CD4-positive, alpha-beta T cell treated with Interleukin-15 for 4 hours (primary cell): ENCODE measurements at places on chromosomes 1 and 21.
A peak's percentile ranks its signal among the peaks of the same experiment; 100 is the strongest.

DNA sequence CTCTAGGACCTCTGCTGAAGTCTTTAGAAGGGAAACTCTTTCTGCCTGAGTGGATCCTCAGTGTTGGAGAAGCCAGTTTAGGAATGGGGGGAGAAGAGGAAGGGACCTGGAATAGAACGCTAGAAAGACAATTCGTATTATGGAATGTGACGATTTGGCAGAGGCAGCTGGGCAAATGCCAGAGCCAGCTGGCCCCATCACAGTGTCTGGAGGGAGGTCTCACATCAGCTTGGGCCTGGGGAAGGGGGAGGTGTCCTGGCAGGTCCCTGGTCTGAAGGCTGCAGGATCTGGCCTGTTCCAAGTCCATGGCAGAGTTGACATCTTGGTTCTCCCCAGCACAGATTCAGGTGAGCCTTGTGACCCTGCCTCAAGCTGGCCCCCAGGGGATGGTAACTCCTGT lies 11.3 kb downstream of the TMCC2 start:
- no peak for DNase-seq

DNA sequence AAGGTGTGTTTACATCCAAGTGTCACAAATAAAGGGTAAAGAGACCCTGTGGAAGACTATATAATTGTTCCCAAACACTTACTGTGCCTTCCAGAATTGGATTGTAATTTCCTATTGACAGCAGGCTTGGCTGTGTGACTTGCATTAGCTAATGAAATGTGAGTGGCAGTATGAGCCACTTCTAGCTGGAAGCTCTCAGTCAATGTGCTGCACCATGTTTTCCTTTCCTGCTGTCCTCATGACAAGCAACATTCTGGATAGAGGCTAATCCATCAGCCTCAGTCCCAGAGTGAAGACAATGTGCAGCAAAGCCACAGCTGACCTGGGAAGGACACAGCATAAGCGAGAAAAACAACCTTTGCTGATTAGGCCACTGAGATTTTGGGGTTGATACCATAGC lies 5.9 kb upstream of the FOXJ3 start:
- no peak for DNase-seq

DNA sequence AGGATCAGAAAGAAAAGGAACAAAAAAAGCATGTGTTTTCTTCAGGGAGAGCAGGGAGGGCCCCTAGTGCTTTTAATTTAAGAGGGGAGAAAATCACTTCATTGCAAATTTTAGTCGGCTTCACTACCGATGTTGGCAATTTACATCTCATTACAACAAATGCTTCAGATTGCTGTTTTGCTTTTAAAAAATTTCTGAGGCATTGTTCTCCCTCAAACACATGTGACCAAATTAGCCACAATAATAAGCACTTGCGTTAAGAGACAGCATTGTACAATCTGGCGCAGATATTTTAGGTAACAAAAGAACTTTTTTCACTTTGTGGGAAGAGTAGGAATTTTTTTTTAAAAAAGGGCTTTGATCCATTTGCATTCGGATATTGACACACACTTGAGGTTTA lies 29.8 kb downstream of the BEND5 start:
- no peak for DNase-seq

DNA sequence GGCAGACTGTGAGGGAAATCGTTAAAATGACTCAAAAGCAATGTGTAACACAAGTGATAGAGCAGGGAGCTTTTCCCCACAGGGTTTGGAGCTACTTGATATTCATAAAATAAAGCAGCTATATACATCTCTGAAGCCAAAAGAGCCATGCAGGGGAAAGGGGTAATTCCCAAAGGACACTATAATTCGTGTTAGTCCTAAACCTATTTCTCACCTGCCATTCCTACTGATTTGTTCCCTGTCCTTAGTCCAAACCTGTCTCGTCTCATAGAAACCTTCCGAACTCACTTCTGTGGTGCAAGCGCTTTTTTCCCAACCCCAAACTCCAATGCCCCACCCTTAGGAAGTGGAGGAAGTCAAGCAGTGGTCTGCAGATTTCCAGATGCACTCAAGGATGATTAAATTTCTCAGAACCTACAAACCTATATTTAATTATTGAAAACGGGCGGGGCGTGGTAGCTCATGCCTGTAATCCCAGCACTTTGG lies 946 bp upstream of the HNRNPR start:
- DNase-seq: no peak

- DNase-seq: no peak
These were observed 35.7 kb downstream of the ZBTB8B start for GRCh38 chr1:32500387-32501209.

- DNase-seq: no peak
These were observed 132.8 kb upstream of the CD34 start for GRCh38 chr1:208043691-208044181.

GRCh38 chr1:53592521-53592982 lies 133.4 kb downstream of the DMRTB1 start:
- DNase-seq: no peak

DNA sequence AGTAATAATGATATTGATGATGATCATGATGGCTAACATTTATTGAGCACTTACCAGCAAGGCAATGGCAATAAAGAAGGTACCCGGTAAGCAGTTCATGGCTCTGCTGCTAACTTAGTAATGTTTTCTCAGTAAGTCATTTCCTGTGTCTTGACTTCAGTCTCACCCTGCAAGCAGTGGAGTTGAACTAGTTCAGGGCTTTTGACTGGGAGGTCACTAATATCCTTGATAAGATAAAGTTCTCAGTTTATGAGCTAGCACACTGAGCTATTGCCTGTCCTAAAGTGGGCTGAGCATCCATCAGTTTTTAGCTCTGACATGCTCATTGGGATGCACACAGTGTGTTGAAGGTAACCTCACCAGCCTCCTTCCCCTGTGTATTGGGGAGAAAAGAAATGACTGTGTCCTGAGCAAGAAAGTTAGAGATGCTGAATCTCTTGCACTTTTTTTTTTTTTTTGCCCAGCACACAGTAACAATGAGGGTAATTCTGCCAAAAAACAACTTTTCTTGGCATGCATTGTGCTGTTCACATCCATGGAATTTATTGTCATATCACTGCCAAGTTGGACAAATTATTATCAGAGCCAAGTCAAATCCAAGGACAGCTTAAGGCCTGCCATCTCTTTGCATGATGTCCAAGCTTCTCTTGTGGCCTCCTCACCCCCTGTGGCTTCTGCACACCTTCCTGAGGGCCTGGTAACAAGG lies 55.5 kb upstream of the GADD45A start:
- no peak for DNase-seq

DNA sequence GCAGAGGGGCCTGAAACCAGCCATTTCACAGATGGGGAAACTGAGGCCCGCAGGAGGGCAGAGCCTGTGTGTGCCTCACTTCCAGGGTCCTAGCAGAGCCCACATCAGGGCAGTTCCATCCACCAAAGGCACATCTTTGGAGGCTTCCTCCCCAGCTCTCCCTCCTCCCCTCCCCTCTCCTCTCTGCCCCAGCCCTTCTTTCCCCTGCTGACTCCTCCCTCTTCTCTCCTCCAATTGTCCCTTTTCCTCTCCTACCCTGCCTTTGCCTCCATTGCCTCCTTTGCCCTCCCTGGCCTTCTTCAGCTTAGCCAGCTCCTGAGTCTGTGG lies 56.6 kb downstream of the TMEM53 start:
- DNase-seq: no peak

- DNase-seq: peak; percentile 80
These were observed at the start of gene CD2 for GRCh38 chr1:116754198-116754977. CD2 (plus strand) TSS chr1:116754430; CDS start chr1:116754493, 63 bp downstream.

DNA sequence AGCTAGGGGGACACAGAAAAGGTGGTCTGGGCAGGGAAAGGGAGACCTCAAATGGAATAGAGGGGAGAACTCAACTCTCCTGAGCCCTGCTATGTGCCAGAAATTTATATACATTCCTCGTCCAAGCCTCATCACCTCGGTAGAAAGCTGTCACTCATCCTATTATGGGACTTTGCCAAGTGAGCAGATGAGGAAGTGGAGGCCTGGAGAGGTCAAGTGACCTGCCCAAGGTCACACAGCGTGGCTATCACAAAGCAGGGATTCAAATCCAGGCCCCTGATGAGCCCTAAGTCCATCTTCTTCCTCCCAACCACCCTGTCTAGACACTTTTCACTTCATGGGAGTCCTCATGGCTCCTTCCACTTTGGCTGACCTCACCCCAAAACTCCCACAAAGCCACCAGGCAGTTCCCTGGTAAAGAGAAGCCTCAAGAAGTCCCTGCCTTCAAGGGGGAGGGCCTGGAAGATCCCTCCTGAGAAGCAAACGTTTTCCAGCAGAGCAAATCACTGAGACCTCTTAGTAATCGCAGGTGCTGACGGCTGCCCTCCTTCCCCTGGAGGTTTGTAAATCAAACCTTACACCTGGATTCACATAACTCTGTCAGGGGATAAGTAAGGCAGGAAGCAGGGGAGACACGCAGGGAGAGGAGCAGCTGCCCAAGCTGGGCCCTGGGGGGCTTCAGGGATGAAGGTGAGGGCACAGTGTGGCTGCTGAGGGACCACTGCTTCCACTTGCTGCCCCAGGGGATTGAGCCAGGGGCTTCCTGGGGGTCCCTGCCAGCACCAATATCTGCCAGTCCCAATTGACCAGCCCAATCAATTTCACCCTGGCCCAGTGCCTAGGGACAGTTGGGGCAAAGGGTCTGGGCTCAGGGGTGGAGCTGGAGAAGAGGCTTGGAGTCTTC lies 351.2 kb downstream of the MATN1 start:
- DNase-seq: no peak

GRCh38 chr1:215476541-215476940 lies 90.6 kb upstream of the KCTD3 start:
- DNase-seq: no peak

DNA sequence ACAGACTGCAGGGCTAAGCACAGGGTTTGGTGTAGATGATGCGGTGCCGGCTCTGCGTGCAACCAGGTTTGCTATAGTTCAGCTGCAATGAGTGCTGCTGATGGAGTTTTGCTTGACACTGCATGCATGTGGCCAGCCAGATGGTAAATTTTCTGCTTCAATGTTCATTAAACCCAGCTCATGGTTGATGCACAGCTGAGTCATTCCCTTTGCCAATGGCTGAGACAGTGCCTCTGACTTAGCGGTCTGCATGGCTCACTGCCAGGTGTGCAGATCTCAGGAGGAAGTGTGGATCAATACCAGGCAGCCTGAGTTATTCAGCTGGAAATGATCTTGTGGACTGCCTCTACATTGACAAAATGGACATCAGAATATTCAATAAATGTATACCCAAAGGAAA lies 172.7 kb upstream of the ZP4 start:
- no peak for DNase-seq

- no peak for DNase-seq
These were observed 11.7 kb upstream of the PTP4A2 start for GRCh38 chr1:31949862-31950261.

DNA sequence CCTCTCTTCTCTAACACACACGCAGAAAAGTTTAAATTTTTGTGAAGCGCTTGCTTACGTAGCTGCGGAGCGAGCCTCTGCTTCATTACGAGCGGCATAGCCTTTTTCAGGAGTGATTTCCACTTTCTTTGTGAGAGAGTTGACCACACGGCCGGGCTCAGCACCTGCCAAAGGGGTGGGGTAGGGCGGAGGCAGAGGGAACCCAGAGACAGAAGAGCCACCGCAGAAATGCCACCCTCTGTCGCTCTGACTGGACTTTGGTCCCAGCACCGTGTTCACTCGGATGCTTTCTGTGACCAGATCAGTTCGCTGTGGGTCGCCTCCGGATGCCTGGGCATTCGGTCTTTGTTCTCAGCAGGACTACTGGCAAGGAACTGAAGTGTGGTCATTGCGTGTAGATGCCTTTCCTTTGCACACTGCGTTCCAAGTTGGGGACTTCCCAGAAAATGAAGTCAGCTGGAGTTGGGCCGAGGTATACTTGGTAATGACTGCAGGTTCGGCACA lies 883 bp downstream of the CHODL start:
- no peak for DNase-seq

- no peak for DNase-seq
These were observed 152.7 kb downstream of the CHRM3 start for GRCh38 chr1:239539051-239539450.

GRCh38 chr1:167973832-167974231 lies 37.0 kb upstream of the MPC2 start:
- no peak for DNase-seq

GRCh38 chr1:58848818-58849411 lies 65.1 kb upstream of the JUN start:
- DNase-seq: no peak

- no peak for DNase-seq
These were observed 209.5 kb downstream of the TOMM20 start for GRCh38 chr1:234918961-234919761.

- no peak for DNase-seq
These were observed 85.2 kb upstream of the ABCD3 start for GRCh38 chr1:94332952-94333351.

DNA sequence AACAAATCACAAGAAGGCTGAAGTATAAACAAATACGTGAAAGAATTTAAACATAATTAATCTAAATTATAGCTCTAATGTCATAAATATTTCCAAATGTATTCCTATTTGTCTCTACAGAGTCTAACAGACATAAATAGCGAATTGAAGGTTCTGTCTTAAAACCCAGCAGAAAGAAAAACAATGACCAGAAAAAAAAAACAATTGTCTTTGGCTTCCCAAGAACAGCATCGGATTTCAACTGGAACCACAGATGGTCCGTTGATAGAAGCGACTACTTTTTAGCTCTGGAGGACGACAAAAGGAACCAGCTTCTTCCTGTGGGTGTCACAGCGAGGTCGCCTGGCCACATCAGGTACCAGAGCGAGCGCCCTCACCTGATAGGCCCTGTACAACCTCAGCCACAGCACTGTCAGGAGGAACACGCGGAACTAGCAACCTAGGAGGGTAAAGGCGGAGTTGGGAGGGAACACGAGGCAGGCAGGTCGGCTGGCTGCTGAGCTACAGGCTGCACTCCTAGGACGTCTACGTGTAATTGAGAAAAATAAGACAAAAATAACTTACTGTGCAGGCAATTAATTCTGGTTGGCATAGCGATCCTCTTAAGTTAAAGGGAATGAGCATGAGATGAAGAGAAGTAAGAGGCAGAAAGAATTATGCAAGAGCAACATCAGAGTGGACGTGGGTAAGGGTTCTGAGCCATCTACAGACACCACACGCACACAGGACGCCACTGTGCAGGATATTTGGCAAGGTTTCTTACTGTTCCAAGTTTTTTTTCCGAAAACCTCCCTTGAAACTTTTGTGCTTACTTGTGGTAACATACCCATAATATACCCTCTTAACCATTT lies 16.7 kb upstream of the PRDM15 start:
- peak; percentile 44 for DNase-seq

DNA sequence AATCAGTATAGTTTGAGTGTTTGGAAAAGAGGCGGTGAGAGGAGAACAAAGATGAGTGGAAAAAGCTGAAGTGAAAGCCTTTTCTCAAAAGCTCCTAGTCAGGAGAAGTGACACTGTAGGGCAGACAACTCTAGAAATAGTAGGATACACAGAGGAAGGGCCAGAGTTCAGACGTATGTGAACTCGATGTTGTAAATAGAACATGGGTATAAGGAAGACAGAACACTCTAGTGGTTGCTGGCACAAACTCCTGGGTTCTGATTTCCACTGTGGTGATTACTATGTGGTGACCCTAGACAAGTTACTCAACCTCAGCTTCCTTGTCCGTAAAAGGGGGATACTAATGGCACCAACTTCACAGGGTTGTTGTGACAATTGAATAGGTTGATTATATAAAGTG lies 30.2 kb upstream of the MGST3 start:
- no peak for DNase-seq
